ENCODE measurements at places on chromosomes 1 and 21.

DNA sequence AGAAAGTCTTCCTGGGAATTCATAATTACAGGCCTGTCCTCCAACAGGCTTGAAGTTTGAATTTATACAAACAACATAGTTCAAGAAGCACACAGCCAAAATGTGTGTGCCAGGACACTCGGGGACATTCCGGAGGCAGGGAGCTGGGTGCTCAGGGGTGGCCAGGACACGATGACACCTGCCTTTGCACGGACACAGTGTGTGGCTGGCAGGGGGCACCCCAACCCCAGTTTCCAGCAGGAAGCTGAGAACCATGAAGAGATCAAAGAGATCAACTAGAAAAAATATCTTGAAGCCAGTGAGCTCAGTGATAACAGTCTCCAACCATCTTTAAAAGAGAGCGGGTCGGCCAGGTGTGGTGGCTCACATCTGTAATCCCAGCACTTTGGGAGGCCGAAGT is 32.5 kb upstream of the TRAPPC10 start:
- DNase-seq: no peak

GRCh38 chr1:3213730-3214129 is 144.7 kb downstream of the PRDM16 start:
- DNase-seq: no peak

- no peak for DNase-seq
Observed at GRCh38 chr1:14113271-14113670, 413.3 kb downstream of the PRDM2 start.

DNA sequence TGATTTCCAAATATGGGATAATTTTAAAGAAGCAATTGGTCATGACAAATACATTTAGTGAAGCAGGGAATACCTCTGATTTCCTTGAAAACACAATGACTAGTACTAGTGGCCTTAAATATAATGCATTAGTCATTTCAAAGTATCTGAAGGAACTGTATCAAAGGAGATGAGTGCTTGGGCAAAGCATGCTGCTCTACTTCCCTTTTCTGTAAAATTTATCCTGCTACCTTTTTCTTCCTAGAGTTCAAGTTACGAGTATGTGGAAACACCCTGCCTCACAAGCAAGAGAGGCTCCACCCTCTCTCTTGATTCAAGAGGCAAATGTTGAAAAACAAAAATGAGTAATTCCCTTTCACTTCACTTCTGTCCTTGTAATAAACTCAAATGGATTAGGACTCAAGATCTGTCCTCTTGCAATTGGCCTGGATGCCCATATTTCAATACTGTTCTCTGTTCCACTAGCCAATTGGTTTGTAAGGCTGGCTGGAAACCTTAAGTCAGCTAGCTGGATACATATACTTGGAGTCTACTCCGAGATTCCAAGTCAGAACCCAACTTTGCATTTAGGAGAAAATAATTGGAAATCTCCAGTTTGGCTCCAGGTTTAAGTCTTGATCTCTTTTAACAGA is 92.5 kb downstream of the CDC42BPA start:
- no peak for DNase-seq

GRCh38 chr1:153866045-153866850 is 56.5 kb downstream of the GATAD2B start:
- no peak for DNase-seq

GRCh38 chr1:59556398-59556797 is 258.4 kb upstream of the HOOK1 start:
- DNase-seq: no peak

GRCh38 chr1:241485145-241485544 is 34.4 kb downstream of the FH start:
- DNase-seq: no peak

DNA sequence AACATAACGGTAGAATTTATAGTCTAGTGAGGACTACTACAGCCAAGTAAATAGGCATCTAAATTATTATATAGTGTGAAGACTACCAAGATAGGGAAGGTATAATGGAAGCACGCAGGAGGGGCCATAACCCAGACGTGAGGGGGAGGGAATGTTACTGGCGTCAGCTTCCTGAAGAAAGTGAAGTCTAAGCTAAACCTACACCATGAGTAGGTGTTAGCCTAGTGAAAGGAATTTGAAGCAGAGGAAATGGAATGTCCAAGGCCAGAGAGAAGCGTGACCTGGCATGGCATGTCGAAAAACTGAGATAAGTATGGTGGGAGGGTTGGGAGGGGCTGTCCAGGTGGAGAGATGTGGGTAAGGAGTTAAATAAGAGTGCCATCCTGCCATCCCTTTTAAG is 140.5 kb downstream of the SLC44A5 start:
- DNase-seq: no peak
